ENCODE measurements at places on chromosomes 7 and 10.

DNA sequence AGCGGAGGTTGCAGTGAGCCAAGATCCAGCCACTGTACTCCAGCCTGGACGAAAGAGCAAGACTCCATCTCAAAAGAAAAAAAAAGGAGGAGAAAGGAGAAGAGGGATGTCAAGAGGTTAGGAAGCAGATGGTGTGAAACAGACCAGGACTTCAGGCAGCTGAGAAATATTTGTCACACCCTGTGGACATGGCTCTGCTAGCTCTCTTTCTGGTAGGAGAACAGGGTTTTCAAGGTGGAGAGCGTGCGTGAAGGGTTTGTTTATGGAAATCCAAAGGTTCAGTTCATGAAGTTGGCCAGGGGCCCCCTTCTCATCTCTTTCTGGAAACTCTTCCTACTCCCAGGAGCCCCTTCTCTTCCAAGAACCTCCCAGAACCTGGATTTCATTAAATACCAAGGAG is 110.8 kb upstream of the GALNT17 start:
- DNase-seq: no peak

GRCh38 chr10:111295788-111296187 is 219.0 kb downstream of the ADRA2A start:
- DNase-seq: no peak

- no peak for DNase-seq
These were observed 2.2 kb upstream of the DNA2 start for GRCh38 chr10:68474021-68474420.

GRCh38 chr10:128191847-128192246 is 65.6 kb upstream of the MKI67 start:
- DNase-seq: no peak

DNA sequence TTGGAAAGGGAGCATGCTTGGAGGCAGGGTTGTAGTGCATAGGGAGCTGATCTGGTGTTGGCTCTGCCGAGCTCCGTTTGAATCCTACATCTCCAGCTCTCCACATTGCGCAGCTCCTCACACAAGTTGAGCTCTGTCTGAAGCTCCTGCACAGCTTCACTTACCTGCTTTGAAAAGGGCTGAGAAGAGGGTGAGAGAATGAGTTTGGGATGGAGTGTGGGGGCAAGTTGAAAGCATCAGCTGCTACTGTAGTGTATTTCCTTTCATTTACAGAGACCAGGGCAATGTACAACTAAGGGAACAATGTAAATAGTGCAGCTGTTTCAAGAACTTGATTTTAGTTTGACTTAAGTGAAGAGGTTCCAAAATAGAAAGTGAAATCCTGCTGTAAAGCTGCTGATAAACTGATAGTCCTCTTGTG is 88.5 kb downstream of the VTI1A start:
- no peak for DNase-seq

- no peak for DNase-seq
These were observed 285.9 kb upstream of the NEBL start for GRCh38 chr10:21183025-21183424.

- no peak for DNase-seq
These were observed 146.7 kb upstream of the PFKP start for GRCh38 chr10:2920637-2921036.

- no peak for DNase-seq
These were observed 744 bp downstream of the FRAT2 start for GRCh38 chr10:97333601-97334369.

GRCh38 chr7:112419543-112420130 is 30.6 kb upstream of the IFRD1 start:
- DNase-seq: no peak

DNA sequence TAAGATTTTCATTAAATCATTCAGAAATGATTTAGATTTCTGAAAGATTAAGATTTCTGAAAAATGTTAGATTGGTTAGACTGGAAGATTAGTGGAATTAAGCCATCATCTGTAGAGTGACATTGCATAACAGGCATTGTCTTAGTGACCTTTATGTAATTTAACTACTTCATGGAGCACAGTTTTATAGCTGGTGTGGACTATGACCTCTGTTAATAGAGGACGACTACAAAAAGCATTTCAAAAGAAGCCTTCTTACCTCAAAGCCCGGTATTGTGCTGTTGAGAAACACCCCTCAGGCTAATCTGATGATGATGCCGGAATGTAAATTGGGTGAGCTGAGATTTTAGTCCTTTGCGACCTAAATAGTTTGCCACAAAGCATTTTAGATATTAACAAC is 55.6 kb downstream of the GALNT11 start:
- peak; percentile 53 for DNase-seq

- DNase-seq: no peak
These were observed 39.1 kb upstream of the RAB18 start for GRCh38 chr10:27464993-27465392.

GRCh38 chr7:155448632-155449007 is 9.3 kb upstream of the EN2 start:
- no peak for DNase-seq

GRCh38 chr10:28841625-28842024 is 164.3 kb downstream of the BAMBI start:
- no peak for DNase-seq

DNA sequence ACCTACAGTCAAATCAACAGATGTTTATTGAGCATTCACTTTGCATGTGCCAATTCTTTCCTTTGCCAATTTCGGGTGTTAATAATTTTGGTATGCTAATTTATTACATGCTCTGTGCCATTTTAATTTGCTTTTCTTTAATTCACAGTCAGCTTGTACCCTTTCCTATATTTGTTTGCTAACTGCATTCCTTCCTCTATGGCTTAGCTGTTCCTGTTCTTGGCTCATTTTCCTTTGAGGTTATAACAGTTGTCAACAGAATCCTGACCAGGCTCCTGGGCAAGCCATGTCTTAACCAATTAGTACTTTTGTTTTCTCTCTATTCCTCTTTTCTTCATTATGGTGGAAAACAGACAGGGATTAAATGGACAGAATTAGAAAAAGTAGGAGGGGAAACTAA is 73.6 kb upstream of the RPA3 start:
- no peak for DNase-seq

- no peak for DNase-seq
These were observed 191.4 kb downstream of the BMPER start for GRCh38 chr7:34096777-34097176.

- no peak for DNase-seq
These were observed 616.6 kb downstream of the XPNPEP1 start for GRCh38 chr10:109306698-109307097.

DNA sequence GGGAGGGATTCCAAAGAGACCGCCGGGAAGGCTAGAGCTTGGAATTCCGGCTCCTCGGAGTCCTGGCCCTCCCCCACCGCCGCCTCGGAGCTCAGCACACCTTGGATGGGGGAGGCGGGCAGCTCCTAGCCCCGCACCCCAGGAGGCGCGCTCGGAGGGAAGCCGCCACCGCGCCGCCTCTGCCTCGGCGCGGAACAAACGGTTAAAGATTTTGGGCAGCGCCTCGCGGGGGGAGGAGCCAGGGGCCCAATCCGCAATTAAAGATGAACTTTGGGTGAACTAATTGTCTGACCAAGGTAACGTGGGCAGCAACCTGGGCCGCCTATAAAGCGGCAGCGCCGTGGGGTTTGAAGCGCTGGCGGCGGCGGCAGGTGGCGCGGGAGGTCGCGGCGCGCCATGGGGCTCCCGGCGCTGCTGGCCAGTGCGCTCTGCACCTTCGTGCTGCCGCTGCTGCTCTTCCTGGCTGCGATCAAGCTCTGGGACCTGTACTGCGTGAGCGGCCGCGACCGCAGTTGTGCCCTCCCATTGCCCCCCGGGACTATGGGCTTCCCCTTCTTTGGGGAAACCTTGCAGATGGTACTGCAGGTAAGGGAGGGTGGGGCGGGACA is at the start of gene CYP26A1:
Gene CYP26A1, plus strand, starts transcription at position 355 of the 608 bp plus-strand sequence. Its CDS starts 42 bp downstream, at position 397.
- no peak for DNase-seq

GRCh38 chr7:98341106-98341505 is 59.6 kb downstream of the BRI3 start:
- DNase-seq: peak; percentile 54

DNA sequence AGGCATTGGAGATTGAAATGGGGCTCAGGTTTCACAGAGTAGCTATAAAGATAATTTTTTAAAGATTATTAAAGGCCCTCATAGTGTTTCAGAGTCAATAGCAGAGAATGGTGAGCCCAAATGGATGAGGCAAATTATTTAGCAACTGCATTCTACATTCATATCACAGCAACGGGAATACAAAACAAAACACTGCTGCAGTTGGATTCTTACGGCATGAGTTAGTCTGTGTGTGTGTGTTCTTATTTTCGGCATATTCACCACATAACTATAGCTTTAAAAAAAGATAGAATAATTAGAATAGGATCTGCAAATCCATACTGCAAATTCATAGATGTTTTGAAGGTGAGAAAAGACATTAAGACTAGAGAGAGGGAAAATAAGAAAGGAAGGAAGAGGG is 66.0 kb downstream of the SUGCT start:
- no peak for DNase-seq

DNA sequence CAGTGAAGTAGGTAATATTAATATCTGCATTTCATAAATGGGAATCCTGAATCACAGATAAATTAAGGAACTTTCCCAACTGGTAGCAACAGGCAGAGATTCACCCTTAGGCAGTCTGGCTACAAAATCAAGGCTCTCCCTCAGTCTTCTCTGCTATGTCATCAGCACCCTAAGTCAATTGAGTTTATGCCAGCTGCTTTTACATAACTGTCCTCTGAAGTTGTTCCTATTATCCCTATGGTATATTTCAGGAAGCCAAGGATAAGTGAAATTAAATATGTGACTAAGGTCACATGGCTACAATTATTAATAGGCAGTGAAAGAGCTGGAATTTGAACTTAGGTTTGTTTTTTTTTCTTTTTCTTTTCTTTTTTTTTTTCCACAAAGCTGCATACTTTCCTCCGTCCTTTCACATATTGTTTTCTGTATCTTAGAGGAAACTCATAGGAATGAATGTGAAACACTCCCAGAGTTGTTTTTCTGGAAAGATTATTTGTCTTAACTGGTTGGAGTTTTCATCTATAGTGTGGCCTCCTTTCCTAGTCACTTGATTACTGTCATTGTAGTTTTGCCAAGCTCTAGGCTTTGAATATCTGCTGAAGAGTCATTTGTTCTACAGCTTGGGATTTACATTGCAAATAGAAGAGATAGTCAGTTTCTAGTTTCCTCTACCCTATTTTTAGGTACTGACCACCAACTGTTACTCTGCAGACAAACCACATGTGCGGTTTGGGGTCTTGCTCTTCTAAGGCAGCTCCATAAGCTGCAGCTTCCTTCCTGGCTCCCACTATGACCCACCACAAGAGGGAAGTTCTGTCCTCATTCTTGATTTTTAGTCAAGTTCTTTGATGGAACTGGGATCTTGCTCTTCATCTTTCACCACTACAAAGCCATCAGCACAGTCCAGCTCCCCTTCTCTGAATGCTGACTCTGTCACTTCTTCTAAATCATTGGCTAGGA is 338.0 kb upstream of the KIAA1217 start:
- no peak for DNase-seq

Data from COLO829 (cell line).